ENCODE measurements at places on chromosomes 3 and 15. TPM values are rescaled to one million over a fixed set of nuclear protein-coding genes. Genes with fewer than 3 reads are reported as not detected.

- no peak overlapping the region for H3K27ac ChIP-seq
- peaks cover 21% of the 10 kb centered on the region for H3K4me1 ChIP-seq
- no peak overlapping the region for H3K4me3 ChIP-seq
These were observed 22.4 kb downstream of the FNDC3B start for GRCh38 chr3:172061724-172062184.

Gene ROBO2
- 1.9 TPM for total RNA-seq

GRCh38 chr15:71237456-71238188 is 122.4 kb downstream of the THSD4 start:
- no peaks in the 10 kb centered on the region for H3K4me1 ChIP-seq
- H3K27me3 ChIP-seq = no peaks in the 10 kb centered on the region
- no peak overlapping the region for H3K4me3 ChIP-seq
- H3K36me3 ChIP-seq = no peaks in the 10 kb centered on the region
- H3K27ac ChIP-seq = no peak overlapping the region

- no peaks in the 10 kb centered on the region for H3K36me3 ChIP-seq
- no peak for DNase-seq
- no peaks in the 10 kb centered on the region for H3K27me3 ChIP-seq
- no peak overlapping the region for H3K27ac ChIP-seq
- no peak overlapping the region for H3K4me3 ChIP-seq
- peaks cover 7% of the 10 kb centered on the region for H3K4me1 ChIP-seq
These were observed 891.9 kb downstream of the ROBO1 start for GRCh38 chr3:78875851-78876250.

GRCh38 chr3:112446343-112446742 is 52.9 kb downstream of the BTLA start:
- peaks cover 15% of the 10 kb centered on the region for H3K4me1 ChIP-seq
- no peaks in the 10 kb centered on the region for H3K36me3 ChIP-seq
- no peak for DNase-seq
- H3K4me3 ChIP-seq = peak overlapping the region; percentile 58

DNA sequence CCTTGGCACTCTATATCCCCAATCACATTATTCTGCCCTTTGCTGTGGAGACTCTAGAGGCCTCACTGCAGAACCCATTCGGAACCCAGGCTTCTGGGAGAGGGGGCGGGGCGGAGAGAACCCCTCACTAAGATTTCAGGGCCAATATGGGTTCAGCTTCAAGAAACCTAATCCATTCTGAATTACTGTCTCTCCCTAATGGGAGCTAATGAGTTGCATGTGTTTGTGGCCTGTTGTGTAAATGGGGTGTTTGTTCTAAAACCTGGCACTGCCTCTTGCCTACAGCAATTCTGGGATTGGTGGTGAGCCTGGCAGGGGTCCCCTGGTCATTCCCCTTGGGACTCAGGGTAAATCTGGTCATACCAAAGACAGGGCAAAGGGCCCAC is 605 bp upstream of the RASL12 start:
- peaks cover 8% of the 10 kb centered on the region for H3K4me1 ChIP-seq
- no peaks in the 10 kb centered on the region for H3K27me3 ChIP-seq
- no peak for DNase-seq
- peaks cover 23% of the 10 kb centered on the region for H3K36me3 ChIP-seq

Gene TERC
- 10.0 TPM for total RNA-seq

Gene LRRIQ4
- total RNA-seq = not detected

DNA sequence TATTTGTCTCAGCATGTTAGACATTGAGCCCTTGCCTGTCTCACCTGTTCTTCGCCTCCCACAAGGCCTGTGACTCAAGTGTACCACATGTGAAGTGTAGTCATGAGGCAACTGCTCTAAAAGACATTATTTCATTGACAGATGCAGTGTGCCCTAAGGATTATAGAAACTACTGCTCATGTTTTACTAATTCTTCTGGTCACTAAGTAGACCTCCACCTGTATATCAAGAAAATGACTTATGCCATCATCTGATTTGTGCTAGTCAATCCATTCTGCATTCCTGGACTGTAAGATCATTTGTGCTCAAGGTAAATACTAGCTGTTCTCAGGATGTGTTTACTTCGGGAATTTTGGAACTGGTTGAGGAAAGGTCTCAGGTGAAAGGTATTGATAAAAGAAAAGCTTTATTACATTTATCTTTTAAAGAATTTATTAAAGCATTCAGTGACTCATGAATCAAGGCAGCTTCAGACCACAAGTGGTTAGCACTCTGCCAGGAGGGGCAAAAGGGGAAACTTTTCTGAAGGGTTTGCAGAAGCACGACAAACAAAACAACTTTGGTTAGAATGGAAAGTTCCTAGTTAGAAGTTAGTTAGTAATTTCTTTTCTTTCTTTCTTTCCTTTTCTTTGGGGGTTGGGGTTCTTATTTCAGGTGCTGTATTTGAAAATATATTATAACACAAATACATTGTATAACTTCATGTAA is 465.3 kb upstream of the CBLB start:
- no peaks in the 10 kb centered on the region for H3K27me3 ChIP-seq
- no peaks in the 10 kb centered on the region for H3K4me1 ChIP-seq
- no peak overlapping the region for H3K4me3 ChIP-seq
- H3K27ac ChIP-seq = no peak overlapping the region
- no peaks in the 10 kb centered on the region for H3K36me3 ChIP-seq

Gene HTR3E
- total RNA-seq = not detected

- H3K27me3 ChIP-seq = peaks cover 9% of the 10 kb centered on the region
- no peak overlapping the region for H3K27ac ChIP-seq
- no peaks in the 10 kb centered on the region for H3K4me1 ChIP-seq
- H3K4me3 ChIP-seq = no peak overlapping the region
- H3K36me3 ChIP-seq = no peaks in the 10 kb centered on the region
These were observed 6.3 kb upstream of the BHLHE40 start for GRCh38 chr3:4972652-4973643.

- H3K27me3 ChIP-seq = no peaks in the 10 kb centered on the region
- DNase-seq = peak; percentile 61
- no peak overlapping the region for H3K27ac ChIP-seq
These were observed 183.1 kb downstream of the CHST2 start for GRCh38 chr3:143302638-143303171.

DNA sequence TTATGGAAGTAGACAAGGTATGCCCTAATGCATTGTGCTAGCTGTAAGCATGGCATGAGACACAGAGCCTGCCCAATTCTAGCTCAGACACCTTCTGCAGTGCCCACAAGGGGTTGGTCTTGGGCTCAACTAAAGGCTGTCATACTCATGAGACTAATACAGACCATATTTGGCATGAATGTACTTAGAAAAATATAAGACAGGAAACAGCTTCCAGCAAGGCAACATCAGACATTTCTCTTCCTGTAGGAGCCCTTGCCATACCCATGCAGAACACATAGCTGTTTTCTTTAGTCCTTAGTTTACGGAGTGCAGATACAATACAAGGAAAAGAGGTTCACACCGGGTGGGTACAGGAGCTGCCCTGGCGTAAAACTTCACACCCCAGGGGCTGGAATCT is 30.5 kb upstream of the NR1I2 start:
- no peaks in the 10 kb centered on the region for H3K36me3 ChIP-seq
- H3K4me1 ChIP-seq = no peaks in the 10 kb centered on the region
- H3K27me3 ChIP-seq = no peaks in the 10 kb centered on the region
- DNase-seq = no peak

GRCh38 chr3:171532294-171532693 is 72.1 kb upstream of the TNIK start:
- no peak overlapping the region for H3K27ac ChIP-seq
- no peak for DNase-seq
- no peak overlapping the region for H3K4me3 ChIP-seq
- no peaks in the 10 kb centered on the region for H3K27me3 ChIP-seq

Gene GOLGA8R
- total RNA-seq = 0.31 TPM

DNA sequence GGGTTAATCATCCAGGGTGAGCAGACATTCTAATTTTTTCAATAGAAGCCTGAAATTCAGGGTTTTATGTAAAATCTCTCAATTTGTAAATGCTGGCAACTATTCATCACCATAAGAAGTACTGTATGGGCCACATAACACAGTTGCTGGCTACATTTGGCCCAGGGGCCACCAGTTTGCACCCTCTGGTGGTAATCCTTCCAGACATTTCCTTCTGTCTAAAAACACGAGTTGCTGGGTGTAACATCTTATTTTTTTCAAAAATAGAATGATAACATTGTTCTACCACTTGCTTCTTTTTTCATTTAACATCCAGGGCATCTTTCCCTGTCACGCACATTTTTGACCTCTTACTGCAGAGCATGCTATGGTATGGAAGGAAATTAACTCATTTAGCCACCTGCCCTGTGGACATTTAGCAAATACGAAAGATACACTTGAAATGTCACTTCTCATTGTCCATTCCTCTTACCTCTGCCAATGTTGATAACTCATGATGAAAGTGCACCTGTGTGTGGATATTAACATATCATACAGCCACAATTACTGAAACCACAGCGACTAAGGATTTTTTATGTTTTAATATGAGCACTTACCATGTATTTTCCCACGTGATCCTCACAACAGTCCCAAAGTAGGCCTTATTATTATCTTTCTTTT is 117.5 kb upstream of the ARHGEF3 start:
- peaks cover 2% of the 10 kb centered on the region for H3K4me1 ChIP-seq
- no peaks in the 10 kb centered on the region for H3K27me3 ChIP-seq
- no peak for DNase-seq
- no peak overlapping the region for H3K4me3 ChIP-seq
- no peaks in the 10 kb centered on the region for H3K36me3 ChIP-seq
- H3K27ac ChIP-seq = no peak overlapping the region

GRCh38 chr3:179418610-179419009 is 32.7 kb downstream of the GNB4 start:
- H3K27ac ChIP-seq = no peak overlapping the region
- no peak for DNase-seq
- no peaks in the 10 kb centered on the region for H3K27me3 ChIP-seq
- H3K4me1 ChIP-seq = no peaks in the 10 kb centered on the region

DNA sequence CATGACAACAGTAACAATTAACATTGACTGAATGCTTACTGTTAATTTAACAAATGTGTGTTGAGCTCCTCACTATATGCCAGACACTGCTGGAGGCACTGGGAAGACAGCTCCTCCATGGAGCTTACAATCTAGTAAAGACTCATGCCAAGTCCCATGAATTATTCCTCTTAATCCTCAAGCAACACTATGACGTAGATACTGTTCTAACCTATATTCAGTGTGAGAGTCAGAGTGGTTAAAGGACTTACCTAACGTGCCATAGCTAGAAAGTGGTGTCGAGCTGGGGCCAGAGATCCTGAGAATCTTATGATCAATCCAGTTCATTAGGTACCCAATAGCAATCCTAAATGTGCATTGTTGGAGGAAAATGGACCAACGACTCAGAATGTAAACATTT is 43.6 kb downstream of the MYO1E start:
- no peaks in the 10 kb centered on the region for H3K36me3 ChIP-seq
- no peak overlapping the region for H3K4me3 ChIP-seq
- no peaks in the 10 kb centered on the region for H3K27me3 ChIP-seq
- no peak for DNase-seq
- H3K27ac ChIP-seq = no peak overlapping the region

DNA sequence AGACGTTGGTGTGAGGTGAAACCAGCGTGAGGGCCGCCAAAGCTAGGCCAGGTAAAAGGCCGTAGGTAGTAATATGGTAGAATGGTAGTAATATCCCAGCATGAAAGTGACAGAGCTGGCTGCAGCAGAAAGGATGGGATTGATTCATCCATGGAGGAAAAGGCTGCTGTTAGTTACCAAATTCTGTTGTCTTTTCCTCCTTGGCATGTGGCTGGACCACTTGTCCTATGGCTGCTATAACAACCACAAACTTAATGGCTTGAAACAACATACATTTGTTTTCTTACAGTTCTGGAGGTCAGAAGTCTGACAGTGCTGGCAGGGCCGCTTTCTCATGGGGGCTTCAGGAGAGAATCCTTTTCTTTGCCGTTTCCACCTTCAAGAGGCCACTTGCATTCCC is 47.8 kb upstream of the CHST2 start:
- DNase-seq = no peak
- no peaks in the 10 kb centered on the region for H3K36me3 ChIP-seq
- H3K4me1 ChIP-seq = no peaks in the 10 kb centered on the region
- H3K27ac ChIP-seq = no peak overlapping the region
- no peaks in the 10 kb centered on the region for H3K27me3 ChIP-seq

DNA sequence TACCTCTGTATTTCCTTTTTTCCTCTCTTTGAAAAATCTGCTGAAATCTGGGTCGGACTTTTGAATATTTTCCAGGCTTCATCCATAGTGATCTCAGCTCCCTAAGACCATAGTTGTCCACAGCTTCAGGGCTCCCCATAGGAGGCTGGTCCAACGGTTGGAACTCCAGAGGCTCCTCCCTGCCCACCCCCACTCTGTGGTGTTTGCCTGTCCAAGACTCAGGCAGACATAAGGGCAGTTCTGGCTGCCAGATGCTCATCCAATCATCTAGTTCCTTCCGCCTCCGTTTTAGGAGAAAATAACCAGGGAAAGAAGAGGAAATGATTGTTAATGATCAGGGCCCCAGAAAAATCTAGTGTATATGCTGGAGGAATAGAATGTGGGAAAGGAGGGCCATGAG is 27.9 kb upstream of the PRTG start:
- H3K27ac ChIP-seq = no peak overlapping the region
- peaks cover 4% of the 10 kb centered on the region for H3K27me3 ChIP-seq
- no peaks in the 10 kb centered on the region for H3K36me3 ChIP-seq
- no peak for DNase-seq

All from endodermal cell (in vitro differentiated cells).